CD8-positive, alpha-beta memory T cell (primary cell): ENCODE measurements at places on chromosomes 5 and 9.

- DNase-seq: no peak
These were observed 89.5 kb downstream of the CDH10 start for GRCh38 chr5:24555229-24555628.

GRCh38 chr9:27425827-27426510 lies 98.1 kb upstream of the IFNK start:
- DNase-seq: no peak

DNA sequence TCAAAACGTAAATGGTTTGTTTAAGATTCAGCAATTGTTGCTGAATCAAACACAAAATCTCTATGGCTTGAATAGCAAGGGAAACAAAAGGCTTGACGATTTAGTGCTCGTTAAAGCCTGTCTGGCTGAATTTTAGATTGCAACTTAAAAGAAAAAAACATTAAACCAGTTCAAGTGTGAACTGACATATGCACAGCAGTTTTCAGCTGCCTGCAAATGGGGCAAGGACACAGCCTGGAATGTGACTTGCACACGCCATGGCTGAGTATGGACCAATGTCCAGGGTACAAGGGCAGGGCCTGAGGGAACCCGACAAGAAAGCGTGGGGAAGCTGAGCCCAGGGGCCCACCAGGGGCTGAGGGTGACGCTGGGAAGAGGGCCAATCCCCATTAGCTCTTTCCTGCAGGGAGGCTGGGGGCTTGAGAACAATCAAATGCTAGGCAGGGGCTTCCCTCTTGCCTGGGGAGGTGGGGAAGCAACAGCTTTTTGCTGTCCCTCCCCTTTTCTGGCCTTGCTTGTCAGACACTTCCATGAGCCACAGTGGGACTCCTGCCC lies 89.6 kb upstream of the LRRTM2 start:
- DNase-seq: no peak

DNA sequence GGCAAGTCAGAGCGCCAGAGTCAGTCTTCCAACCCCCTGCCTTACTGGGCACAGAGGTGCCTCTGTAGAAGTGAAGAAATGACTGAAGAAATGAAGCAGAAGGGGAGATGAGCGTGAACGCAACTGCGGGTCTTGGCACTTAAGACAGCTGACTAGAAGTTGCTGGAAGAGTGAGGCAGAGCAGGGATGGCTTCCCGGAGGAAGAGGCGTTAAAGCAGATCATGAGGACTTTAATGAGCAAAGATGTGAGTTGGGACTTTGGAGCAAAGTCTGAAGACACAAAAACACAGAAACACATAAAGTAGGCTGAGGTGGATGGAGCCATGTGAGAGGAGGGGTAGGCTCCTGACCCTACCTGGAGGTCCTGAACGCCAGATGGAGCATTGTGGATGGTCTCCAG lies 7.2 kb downstream of the AQP3 start:
- no peak for DNase-seq

DNA sequence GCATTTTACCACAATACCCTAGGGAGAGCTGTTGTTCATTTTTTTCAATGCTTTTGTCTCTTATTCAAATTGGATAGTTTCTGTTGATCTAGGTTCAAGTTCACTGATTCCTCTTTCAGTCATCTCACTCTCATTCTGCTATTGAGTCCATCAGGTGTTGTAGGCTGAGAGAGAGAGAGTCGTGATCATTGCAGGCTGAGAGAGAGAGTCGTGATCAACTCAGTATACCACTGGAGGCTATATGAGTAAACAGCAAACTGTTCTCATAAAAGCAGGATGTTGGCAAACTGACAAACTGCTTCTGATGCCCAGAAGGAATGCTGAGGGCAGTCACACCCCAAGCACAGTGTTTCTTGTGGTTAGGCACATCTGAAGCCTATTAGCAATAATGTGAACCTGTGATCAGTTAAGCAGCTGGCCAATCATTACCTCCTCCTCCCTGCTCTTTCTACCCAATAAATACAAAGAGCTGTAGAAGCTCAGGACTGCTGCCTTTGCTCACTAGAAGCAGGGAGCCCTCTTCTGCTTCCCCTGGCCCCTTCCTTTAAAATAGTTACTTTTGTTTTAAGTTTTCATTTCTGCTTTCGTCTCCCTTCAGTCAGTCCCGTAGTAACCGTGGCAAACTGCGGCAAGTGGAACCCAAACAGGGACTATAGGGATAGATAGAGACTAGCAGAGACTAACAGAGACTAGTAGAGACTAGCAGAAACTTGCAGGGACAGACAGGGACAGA lies 476.1 kb upstream of the ACO1 start:
- DNase-seq: no peak

- DNase-seq: no peak
These were observed at the start of gene PCDHA11 for GRCh38 chr5:140868721-140869554. TSS of gene PCDHA11 (plus strand) at chr5:140868957. CDS start at chr5:140869104, 147 bp downstream.
